Renal cortical epithelial cell (primary cell): ENCODE measurements at places on chromosomes 4 and X. TPM values are rescaled to one million over a fixed set of nuclear protein-coding genes. Genes with fewer than 3 reads are reported as not detected.

The GAB3 gene
- 0.70 and 0.87 TPM in 2 replicates for total RNA-seq

The RXFP1 gene
- total RNA-seq: 0.10 TPM in 1 of 2 replicates, not detected in the other

The PRDM5 gene
- total RNA-seq: 8.9 and 9.8 TPM in 2 replicates

The PCDH18 gene
- total RNA-seq: 0.17 and 0.25 TPM in 2 replicates

The GPC3 gene
- total RNA-seq: 1.8 TPM in 1 of 2 replicates, not detected in the other

The KANTR gene
- 3.0 and 9.2 TPM in 2 replicates for total RNA-seq

The MAGEE1 gene
- total RNA-seq: 1.0 and 3.3 TPM in 2 replicates

The PPEF2 gene
- total RNA-seq: not detected in 2 replicates

The NPY2R gene
- total RNA-seq: not detected in 2 replicates

DNA sequence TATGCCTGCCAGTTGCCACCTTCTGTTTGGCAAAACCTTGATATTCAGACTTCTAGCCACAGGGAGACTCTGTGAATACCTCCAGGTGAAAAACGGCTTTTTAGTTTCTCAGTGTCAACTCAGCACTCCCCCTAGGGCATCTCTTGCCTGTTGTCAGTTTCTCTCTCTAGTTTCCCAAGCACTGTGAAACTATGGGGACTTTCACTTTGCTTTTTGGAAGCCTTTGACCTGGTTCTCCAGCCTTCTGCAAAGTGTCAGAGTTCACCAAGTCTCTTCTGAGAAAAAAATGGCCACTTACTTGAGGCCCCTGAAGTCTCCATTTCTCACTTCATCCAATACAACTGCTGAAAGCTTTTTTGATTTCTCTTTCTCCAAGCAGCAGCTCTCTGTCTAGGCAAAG lies 521.5 kb downstream of the INPP4B start:
- no peak for DNase-seq

DNA sequence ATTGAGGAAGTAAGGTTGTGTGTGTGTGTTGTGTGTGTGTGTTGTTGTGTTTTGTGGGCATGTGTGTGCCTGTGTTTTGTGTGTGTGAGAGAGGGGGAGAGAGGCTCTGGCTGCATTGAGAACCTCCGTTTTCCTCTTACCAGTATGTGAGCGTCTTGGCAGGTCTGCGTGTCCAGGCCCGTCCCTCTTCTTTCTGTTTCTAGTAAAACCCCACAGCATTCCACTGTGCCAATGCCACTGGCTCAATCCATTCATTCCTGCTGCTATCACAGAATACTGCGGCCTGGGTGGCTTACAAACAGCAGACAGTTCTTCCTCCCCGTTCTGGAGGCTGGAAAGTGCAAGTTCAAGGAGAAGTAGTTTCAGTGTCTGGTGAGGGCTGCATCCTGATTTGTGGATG lies 15.5 kb upstream of the HTRA3 start:
- DNase-seq: no peak

DNA sequence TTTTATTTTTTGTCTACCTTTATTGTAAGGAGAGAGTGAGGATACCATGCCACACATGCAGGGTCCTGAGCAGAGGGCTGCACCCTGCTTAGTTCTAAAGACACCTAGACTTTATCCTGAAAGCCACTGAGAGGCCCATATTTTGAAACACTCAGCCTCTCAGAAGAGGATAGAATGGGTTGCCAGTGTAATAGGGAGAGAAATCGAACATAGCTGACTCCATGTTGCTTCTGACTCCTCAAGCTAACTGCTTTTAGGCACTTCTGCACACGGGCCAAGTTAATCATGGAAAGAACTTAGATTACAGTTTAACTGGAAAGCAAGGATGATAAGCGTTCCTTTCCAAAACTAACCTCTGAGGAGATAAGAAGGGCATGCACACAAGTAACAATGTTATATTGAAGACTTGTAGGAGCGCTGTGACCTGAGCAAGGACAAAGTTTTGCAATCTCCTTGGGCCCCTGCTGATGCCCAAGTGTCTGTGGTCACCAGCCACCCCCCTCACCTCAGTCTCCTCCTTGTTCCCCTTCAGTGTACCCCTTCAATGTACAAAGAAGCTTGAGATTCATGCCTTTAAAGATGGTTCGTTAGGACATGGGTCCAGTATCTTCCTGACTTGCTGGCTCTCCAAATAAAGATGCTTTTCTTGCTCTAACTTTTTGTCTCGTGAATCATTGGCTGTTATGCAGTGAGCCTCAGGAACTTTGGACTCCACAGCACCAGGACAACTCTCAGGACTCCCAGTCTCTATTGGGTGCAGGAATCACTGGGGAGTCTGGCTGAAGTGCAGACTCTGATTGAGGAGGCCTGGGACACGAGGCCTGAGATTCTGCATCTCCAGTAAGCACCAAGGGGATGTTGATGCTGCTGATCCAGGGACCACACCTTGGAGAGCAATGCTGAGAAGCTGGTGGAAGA lies 25.4 kb upstream of the CD99 start:
- DNase-seq: no peak

DNA sequence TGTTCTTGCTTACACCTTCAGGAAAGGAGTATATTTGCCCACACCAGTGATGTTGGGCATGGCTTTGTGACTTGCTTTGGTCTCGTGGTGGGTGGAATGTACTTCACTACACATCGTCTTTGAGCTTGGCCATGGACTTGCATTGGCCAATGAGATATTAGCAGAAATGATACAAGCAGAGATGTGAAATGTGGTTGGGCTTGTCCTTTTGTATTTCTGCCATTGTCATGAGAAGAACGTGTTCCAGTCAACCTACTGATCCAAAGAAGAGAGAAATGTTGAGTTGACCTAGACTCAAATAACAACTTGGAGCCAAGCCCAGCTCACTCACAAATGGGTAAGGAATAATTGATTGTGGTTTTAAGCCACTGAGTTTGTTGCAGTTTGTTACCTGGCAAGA lies 138.4 kb upstream of the ARX start:
- DNase-seq: no peak
